Activated T-helper 2 cell treated with anti-CD3 and anti-CD28 coated beads, Interferon-gamma antibody, Interleukin-2, Interleukin-4, amounts not matched to agents 10 μg/mL and 5 μg/mL and 100 μg/mL, durations not matched to agents 14 hours and 24 hours and 36 hours (primary cell): ENCODE measurements at places on chromosomes 7 and 10.

GRCh38 chr7:109295158-109295557 is 725.5 kb downstream of the DNAJB9 start:
- DNase-seq: no peak

DNA sequence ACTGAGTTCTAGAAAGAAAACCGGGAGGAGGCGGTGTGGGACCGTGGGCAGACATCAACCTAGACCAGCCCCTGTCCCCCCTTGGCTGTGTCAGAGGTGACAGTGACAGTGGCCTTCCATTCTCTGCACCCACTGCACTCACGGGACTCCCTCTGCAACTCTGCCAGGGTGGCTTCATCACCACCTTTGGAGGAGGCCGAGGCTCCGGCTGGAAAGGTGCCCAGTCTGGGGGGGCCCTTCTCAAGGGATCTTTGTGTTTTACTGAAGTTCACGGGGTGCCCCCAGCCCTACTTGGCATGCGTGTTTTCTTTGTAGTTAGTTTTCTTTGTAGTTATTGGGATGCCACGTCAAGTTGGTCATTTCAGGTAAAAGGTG is 417.6 kb downstream of the DNAJB6 start:
- no peak for DNase-seq

- no peak for DNase-seq
These were observed 127.0 kb upstream of the JCAD start for GRCh38 chr10:30186371-30186875.

DNA sequence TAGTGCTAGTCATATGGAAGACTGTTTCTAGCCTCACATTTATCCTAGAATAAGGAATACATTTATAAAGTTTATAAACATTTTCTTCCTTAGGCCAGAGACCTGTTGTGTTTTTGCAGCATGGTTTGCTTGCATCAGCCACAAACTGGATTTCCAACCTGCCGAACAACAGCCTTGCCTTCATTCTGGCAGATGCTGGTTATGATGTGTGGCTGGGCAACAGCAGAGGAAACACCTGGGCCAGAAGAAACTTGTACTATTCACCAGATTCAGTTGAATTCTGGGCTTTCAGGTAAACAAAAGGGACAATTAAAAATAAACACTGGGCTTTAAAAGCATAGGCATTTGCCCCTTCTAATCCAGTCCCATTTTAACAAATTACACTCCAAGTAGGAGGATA is 4.2 kb downstream of the LIPF start:
- no peak for DNase-seq
